ENCODE measurements at places on chromosomes 12 and 14.

DNA sequence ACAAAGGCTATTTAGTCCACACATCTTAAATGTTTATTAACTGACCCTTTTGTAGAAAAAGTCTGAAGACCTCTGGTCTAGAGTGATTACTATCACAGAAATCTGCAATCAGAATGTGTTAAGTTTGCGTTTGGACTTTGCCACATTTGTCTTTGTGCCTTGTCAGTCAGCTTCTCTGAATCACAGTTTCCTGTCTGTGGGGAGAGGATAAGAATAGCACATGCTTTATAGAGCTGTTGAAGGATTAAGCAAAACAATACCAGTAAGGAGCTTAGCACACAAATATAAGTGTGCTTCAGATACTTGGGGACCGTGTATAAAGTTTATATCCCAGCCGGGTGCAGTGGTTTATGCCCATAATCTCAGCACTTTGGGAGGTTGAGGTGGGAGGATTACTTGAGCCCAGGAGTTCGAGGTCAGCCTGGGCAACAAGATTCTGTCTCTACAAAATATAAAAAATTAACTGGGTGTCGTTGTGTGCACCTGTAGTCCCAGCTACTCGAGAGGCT is 63.0 kb upstream of the BTG1 start:
- no peak for DNase-seq

DNA sequence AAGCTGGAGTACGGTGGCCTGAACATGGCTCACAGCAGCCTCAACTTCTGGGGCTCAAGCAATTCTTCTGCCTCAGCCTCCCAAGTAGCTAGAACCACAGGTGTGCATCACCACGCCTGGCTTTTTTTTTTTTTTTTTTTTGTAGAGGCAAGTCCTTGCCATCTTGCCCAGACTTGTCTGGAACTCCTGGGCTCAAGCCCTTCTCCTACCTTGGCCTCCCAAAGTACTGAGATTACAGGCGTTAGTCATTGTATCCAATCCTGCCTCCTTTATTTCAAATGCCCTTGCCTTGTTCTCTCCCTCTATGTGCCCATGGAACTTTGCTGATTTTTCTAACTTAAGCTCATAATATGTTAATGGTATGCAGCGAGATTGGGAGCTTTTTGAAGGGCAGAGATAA is 49.2 kb upstream of the PRICKLE1 start:
- DNase-seq: no peak

GRCh38 chr14:91754819-91755218 is 22.9 kb upstream of the CATSPERB start:
- no peak for DNase-seq

GRCh38 chr12:42761086-42761485 is 171.5 kb upstream of the PRICKLE1 start:
- no peak for DNase-seq

DNA sequence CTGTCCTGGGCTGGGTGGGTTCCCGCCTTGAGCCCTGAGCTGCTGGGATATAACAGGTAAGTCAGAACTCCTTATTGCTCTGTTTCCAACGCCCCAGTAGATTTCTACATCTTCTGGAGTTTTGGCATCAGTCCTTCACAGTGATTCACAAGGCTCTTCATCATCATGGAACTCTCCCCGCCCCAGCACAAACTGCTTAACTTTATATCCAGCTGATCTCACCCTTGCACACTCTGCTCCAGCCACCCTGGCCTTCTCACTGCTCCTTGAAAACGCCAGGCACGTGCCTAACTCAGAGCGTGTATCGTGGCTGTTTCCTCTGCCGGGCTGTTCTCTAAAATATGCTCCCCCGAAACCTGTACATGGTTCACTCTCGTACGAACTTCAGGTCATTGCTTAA is 264.9 kb downstream of the NOVA1 start:
- no peak for DNase-seq

DNA sequence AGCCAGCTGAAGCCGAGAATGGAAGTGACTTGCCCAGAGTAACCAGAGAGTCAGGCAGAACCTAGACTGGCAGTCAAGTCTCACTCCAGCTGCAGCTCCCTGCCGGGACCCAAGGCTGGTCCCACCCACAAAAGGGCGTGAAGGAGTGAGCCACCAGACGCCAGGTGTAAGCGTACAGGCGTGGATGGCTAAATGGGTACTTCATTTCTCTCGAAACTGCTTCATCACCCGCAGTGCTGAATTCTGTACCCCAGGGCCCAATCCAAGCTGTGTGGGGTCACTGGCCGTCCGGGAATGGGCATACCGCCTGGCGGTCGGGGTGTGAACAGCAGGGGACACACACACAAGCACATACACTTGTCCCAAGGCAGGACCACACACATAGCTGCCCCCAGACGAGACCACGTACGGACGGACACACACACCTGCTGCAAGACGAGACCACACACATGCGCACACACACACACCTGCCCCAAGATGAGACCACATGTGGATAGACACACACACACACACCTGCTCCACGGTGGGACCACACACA is 34.8 kb downstream of the DEGS2 start:
- DNase-seq: no peak

GRCh38 chr12:123237646-123238329 is 4.6 kb downstream of the MTRFR start:
- DNase-seq: peak; percentile 92

DNA sequence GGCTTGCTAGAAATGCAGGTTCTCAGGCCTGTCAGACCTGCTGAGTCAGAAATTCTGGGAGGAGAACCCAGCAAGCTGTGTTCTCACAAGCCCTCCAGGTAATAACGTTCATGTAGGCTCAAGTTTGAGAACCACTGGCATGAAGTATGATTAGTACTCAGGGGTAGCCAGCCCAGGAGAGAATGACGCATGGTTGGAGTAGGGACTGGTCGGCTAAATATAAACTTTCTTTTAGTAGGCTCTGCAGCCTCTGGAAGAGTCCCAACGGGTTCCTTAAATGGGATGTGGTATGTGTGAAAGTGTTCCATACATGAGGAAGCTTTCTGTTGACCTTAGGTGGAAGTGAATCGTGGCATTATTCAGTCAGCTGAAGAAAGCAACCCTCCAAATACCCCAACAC is 209.3 kb downstream of the SLC41A2 start:
- DNase-seq: peak; percentile 77

GRCh38 chr12:90042920-90043641 is 334.4 kb upstream of the ATP2B1 start:
- no peak for DNase-seq

DNA sequence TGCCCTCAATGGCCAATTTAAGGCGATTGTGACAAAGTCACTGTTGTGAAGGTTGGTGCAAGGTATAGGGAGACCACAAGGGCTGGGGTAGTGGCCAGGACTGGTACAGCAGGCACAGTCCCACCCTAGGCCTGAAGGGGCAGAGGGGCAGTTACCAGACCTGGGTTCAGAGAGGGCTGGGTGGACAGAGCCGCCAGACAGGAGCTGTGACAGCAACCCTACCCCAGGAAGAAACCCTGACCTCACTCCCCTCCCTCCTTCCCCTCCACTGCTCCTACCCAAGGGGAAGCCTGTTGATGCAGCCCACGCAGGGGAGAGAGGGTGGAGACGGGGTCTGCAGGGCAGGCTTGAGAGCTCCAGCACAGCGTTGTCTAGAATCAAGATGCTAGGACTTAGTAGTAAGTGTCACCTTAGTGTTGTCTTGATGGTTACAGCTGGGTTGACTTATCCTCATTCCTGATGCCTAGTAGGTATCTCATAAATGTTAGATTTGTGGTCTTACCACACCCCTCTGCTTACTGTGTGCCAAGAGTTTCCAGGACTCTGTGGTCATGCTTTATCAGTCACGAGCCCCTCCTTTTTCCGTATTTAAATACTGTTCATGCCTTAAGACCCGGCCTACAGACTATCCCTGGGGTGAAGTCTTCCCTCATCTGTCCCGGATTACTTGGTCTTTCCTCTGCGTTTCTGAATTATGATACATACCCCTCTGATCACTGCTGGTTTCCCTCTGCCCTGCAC is 14.4 kb downstream of the EML1 start:
- no peak for DNase-seq

DNA sequence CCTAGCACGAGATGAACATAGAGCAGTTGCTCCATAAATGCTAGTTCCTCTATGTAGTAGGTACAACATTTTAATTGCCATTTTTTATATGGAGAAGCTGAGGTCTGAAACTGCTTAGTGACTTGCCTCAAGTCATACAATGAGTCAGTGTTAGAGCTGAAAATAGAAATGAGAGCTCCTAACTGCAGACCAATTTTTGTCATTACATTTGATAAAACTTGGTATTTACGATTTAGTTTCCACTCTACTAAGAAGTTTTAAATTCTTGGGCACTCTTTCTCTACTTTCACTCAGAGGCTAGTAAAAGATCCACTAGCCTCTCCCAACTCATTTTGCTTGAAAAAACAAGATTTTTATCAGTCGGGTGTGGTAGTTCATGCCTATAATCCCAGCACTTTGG is 8.1 kb upstream of the TMED10 start:
- DNase-seq: no peak

DNA sequence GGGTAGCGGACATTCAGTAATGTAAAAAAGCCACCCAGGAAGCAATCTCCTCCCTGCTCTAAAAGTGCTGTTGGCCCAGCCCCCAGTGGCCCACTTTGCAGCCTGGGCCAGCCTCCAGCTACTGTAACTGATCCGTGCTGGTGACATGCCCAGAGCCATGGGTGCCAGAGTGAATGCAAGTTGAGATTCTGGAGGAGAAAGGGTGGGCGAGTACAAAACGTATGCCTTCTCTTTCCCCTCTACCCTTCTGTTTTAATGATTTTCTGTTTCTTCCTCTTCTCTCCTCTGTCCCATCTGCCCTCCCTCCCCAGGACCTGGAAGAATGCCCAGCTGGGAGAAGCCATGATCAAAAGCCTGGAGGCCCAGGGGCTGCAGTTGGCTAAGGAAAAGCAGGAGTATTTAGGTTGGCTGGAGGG is 16.9 kb downstream of the PLEKHD1 start:
- no peak for DNase-seq

DNA sequence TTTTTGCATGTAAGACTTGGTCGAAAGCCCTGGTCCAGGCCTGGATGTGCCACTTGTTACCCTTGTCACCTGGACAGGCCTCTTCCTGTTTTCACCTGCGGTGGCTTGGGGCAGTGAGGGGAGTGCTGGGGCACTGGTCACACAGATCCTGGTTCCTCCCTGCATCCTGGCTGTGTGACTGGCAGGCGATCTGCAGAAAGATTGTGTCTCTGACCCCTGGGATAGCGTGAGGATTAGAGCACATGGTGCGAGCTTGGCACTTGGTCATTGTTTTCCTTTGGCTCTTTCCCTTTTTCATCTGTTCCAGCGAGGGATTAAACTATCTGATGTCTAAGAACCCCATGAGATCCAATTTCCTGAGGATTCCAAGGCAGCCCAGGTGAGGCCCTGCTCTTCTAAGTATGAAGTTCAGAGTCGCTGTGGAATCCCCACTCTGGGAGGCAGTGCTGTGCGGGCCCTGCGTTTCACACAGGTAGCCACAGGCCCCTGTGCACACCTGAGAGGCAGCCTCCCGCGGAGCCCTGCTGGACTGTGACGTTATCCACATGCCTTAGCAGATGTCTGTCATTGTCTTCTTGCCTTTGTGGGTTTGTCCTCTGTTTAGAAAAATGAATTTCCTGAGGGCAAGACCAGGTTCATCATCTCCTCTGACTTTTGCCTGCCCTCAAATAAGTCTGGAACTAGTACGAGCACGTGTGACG is 288.4 kb downstream of the CACNA1C start:
- peak; percentile 69 for DNase-seq

- no peak for DNase-seq
Measured at GRCh38 chr14:92987713-92988510, 65.0 kb downstream of the CHGA start.

DNA sequence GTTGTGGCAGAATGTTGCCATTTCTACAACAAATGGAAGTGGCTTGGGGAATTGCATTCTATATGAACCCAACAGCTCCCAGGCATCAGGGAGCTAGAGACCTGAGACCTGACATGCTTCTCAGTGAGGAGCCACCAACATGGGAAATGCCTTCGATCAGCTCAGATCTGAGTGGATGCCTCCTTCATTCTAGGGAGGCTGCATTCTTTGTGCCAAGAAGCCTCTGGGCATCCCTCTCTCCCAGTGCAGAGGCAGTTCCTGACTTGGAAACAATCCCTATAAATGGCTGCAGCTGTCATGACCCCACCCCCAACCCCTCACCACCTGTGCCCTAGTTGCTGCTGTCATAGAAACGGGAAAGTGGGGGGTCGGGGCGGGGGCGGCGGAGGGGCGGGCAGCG is 196.3 kb downstream of the PPM1H start:
- DNase-seq: no peak

DNA sequence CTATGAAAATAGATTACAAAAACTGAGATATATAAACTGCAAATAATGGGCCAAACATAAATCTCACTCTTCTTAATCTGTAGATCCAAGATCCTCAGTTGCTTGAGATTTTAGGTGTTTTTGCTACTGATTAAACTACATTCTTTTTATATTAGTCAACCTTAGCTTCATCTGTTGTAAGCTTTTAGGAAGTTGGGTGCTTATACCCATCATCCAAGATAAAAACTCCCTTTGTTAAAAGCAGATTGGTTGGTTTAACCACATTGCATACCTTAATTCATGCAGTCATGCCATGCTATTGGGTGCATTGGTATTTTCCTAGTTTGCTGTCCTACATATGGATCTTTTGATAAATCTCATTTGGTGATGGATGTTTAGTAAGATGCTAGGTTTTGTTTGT is 46.2 kb upstream of the DIP2B start:
- no peak for DNase-seq

DNA sequence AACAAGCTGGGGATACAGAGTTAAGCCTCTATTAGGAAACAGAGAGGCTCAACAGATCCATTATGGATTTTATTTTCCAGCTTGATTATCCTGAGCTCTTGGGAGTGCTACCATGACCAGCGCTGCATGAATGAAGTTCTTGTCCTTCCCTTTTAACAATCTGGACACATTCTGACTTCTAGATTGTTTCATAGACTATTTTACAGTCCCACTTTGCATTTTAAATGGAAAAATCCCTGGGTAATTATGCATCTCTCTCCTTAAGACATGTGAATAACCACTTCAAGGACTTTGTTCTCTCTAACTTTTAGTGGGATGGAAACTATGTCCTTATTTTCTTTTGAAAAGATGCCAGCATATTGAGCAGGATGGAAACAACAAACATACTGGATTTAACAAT is 2.0 kb downstream of the CCDC198 start:
- DNase-seq: no peak

- peak; percentile 67 for DNase-seq
Measured at GRCh38 chr12:5745251-5745888, 199.7 kb downstream of the ANO2 start.

DNA sequence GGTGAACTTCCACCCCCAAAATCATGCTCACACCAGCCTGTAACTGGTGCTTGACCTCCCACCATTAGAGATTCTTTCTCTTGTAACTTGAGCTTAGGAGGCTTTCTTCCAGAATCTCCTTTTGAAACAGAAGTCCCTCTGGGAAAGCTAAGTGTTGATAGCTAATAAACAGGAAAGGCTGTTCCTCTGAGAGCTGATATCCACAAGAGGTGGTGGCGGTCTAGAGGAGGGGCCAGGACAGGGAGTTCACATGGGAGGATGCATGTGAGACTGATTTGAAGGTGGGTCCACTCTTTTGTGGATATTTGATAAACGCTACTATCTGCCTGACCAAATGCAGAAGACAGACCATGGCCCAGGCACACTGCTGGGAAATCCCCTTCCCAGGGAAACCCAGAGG is 10.2 kb upstream of the PRMT8 start:
- no peak for DNase-seq

GRCh38 chr12:121490401-121491281 is 90.2 kb downstream of the KDM2B start:
- no peak for DNase-seq

GRCh38 chr14:63432228-63432627 is 110.9 kb downstream of the PPP2R5E start:
- no peak for DNase-seq

- no peak for DNase-seq
Measured at GRCh38 chr12:95674631-95675030, 115.9 kb downstream of the NTN4 start.

GRCh38 chr12:64395739-64396138 is 5.2 kb upstream of the C12orf56 start:
- no peak for DNase-seq

Measured in aorta (tissue), 5 donors.